ENCODE measurements at places on chromosomes 6 and 20.

DNA sequence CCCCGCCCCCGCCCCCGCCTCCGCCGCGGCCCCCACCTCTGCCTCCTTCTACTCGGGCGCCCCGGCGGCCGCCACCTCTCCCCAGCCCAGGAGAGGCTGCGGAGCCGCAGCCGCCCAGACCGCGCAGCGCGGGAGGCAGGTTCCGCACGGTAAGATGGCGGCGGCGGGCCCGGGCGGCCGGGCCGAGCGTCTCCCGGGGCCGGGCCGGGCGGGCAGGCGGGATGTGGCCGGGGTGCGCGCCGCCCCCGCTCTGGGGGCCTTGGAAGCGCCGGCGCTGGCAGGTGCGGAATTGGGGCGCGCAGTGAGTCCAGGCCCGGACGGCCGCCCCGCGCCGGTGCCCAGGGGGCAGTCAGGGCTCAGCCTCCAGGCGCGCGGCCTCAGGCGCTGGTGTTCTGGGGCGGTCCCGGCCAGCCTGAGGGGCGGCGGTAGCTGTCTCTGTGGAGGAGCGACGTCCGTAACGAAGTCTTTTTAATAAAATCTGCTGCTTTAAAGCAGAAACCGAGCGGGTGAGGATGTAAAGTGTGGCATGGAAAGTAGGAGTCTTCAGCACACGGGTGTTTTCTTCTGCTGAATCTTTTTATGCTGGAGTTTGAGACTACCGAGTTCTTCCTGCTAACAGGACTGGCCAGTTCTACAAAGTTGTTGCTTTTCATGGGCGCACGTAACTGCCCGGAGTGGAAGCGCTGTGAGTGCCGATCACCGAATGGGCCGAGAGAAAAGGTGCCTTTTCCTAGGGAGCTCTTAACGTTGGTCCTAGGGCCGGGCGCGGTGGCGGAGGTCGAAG is at the start of gene GID8:
GID8 (plus strand) TSS at position 43 of the 784 bp plus-strand sequence. CDS start 3,356 bp downstream, outside the sequence.
- DNase-seq = no peak

DNA sequence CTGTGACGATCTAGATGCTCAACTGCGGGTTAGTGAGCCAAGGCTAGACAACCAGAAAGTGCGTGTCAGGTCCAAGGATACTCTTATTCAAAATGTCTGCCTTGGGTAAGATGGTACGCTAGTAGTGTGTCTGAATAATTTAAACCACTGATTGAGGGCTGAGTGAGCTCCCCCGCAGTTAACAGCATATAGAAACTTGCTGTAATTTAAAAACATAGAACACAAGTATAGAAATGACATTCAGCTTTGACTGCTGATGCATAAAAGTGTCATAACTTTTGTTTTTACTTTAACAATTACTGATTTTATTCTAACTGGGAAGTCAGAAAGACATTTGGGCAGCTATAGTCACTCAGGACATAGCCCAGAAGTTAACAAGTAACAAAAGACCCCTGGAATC is 45.6 kb upstream of the SLC22A1 start:
- DNase-seq = no peak

- DNase-seq = no peak
Measured at GRCh38 chr20:48910347-48910781, 11.1 kb upstream of the ARFGEF2 start.

DNA sequence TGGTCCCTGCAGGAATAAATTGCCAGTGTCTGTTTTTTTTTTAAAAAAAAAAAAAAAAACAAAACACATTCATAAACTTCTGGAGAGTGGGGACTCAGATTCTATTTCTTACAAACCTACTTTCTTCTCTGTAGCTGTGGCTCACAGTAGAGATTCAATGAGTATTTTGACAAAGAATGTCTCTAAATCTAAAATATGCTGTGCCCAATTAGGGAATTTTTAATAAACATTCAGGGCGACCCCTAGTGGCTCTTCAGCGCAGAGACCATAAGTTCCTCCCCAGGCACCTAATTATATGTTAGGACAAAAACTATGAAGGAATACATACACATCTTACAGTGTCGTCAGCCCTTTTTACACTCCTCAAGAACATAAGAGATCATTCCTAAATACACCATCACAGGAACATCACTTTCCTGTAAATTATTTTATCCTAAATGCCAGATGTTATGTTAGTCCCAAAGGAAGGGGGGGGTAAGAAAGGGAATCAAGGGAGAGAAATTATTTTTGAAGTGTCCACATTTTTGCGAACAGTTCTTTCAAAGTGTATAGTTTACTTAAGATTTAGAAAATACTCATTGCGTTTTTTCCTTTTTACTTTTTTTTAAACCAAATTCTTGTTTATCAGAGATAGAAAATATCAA is 21.8 kb upstream of the NAA20 start:
- DNase-seq = no peak

DNA sequence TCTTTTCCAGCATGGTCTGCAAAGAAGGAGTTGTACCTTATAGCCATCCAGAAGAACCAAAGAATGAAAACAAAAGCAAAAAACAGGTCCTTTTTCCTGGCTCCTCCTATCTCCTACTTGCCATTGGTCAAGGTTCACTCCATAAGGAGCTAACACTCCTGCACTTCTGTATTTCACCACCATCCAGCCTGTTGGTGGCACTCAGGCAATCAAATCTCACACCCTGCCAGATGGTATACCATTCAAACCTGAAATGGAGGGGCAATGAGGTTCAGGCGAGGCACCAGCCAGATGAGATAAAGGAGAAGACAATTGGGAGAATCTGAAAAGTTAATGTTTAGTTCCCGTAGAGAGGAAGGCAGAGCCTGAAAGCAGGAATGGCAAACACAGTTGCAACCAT is 203.8 kb downstream of the ALDH8A1 start:
- DNase-seq = no peak
